Activated T-helper 1 cell treated with anti-CD3 and anti-CD28 coated beads, Interleukin-12 subunit alpha, Interleukin-12 subunit beta, Interleukin-2, Interleukin-4 antibody, amounts not matched to agents 30 ng/mL and 10 ng/mL and 1 ng/mL, durations not matched to agents 14 hours and 24 hours and 36 hours (primary cell): ENCODE measurements at places on chromosomes 7 and 10.

GRCh38 chr10:87694011-87694794 lies 34.5 kb downstream of the PAPSS2 start:
- no peak for DNase-seq

DNA sequence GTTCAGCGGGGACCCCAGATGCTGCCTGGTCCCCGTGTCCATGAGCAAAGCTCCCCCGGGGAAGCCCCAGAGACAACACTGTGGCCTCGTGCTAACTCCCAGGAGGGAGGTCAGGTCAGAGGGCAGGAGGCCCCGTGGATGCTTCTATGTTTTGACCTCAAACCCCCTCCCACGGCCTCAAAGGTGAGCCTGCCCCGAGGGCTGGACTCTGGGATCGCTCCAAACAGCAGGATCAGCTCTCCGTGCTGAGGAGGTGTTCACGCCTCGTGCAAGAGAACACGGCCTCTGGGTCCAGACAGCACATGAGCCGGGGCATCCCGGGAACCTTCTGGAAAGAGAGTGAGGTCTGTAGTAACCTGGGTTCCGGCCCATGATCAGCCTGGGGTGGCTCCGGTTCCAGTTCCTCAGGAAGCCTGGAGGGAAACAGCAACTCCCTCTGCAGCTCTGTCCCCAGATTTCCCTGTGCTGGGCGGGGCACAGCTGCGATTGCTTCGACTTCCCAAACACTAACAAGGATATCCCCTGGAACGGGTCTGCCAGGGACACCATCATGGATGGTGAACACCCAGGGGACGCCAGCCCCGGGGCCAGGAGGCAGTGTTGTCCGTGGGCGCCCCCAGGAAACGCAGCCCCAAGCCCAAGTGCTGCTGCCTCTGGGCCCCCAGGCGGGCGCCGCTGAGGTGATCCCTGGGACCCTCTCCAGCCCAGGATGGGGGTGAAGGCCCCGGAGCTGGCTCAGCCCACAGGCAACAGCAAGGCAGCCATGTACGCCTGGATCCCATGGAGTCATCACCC lies 18.0 kb upstream of the INPP5A start:
- no peak for DNase-seq

DNA sequence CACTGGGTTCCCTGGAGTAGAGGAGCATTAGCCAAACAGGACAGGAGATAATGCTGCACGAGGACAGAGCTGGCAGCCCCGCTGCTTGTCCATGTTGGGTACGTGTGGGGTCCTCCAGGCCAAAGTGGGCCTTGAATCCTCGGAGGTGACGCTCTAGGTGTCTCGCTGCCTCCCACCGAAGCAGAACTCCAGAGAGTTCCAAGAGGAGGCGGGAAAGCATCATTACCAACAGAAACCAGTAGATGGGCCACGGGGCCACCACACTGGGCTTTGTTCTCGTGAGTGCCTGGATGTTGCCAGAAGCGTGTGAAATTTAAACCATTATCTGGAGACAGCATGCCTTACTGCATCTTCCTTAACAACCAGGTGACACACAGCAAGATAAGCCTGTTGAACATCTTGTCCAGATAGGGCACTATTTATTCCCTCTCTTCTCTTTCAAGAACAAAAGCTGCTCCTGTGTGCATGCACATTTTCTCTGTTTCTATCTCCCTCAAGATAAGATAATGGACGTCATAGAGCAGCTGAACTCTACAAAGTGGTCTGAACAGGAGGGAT lies 56.8 kb downstream of the TNS3 start:
- no peak for DNase-seq

DNA sequence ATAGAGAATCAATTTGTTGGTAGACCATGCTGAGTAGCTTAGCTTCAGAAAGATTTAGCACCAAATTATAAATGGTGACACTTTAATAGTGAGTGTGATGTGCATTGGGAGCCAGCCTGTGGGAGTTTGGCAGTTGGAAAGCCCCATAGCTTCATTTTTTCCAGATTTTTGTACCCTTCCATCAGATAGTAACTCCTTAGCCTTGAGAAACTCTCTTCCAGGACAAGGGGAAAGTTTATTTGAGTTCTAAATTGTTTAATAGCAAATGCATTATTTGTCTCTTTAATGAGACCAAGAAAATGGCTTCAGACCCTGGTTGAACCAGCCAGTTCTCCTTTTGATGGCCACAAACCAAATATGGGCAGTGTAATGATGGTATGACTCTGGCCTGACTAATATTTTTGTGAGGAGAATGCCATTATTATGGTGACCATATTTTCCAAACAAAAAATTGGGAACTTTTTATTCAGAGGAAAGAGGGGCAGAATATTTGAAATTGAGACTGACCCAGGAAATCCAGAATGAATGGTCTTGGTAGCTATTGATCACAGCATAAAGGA lies 49.8 kb downstream of the PLCE1 start:
- DNase-seq: no peak

DNA sequence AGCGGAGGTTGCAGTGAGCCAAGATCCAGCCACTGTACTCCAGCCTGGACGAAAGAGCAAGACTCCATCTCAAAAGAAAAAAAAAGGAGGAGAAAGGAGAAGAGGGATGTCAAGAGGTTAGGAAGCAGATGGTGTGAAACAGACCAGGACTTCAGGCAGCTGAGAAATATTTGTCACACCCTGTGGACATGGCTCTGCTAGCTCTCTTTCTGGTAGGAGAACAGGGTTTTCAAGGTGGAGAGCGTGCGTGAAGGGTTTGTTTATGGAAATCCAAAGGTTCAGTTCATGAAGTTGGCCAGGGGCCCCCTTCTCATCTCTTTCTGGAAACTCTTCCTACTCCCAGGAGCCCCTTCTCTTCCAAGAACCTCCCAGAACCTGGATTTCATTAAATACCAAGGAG lies 110.8 kb upstream of the GALNT17 start:
- no peak for DNase-seq

DNA sequence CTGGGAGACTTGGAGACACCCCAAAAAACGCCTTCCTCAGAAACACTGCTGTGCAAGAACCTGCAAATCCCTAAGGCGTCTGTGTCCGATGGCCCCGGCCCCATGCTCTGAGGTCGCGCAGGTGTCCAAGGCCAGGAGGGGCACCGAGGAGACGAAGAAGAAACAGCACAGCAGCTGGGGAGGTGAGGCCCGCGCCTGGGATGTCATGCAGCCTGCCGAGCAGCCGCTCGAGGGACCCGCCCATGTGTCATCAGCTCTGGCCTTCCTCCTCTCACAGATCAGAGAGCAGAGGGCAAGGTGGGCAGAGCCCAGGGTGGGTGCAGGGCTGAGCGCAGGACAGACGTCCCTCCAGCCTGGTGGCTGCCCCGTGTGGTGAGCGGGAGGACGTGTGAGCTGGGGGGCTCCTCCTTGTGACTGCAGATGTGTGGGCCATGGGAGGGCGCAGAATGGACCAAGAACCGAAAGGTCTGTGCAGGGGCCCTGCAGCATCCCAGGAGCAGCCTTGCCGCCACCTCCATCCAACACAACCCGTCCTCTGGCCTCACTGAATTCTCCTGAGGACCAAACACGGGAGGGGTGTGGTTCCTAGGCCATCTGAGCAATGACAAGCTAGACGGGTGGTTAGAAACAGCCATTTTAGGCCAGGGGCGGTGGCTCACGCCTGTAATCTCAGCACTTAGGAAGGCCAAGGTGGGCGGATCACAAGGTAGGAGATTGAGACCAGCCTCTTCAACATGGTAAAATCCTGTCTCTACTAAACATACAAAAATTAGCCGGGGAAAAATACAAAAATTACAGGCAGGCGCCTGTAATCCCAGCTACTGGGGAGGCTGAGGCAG lies 13.1 kb upstream of the GPER1 start:
- no peak for DNase-seq
